Upper lobe of right lung (tissue), 1 donor: ENCODE measurements at places on chromosomes 5 and 9.

GRCh38 chr5:67648201-67648671, 451.6 kb upstream of the CD180 start:
- peak; percentile 71 for DNase-seq

DNA sequence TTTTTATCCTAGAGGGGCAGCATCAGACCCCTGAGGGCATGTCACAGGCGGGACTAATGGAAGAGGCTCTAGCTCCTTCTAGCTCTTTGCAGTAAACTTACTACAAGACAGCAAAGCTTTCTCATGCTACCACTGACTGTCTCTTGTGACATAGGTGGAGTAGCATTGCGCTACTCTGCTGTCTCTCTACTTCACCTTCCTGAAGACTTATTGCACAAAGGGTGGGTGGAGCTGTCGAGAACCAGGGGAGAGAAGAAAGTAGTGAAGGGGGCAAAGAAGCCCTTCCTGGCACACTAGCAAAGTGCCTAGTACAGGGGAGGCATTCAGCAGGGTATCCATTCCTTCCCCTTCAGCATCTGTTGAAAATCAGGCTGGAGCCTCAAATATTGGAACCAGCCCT, 36.1 kb upstream of the NEK6 start:
- no peak for DNase-seq

- no peak for DNase-seq
Observed at GRCh38 chr9:118395415-118395814, 691.2 kb downstream of the TLR4 start.

DNA sequence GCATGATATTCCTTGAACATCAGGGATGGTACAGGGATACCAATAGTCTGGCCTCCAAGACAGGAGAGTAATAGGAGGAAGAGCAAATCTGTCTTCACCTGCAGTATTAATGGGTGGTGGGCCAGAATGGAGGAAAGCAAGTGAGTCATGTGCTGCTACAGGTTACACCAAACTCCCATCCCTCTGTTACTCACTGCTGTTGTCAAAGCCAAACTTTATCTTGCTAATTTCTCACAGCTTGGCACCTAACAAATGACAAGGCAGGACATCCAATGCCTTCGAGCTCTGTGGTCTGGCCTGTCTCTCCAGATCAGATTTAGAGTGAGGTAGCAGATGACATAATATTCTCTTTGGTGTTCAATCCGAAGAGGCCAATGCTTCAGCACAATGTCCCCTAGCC, 26.8 kb downstream of the PLAC8L1 start:
- DNase-seq, result no peak
